ENCODE measurements at places on chromosomes 16 and 17.

DNA sequence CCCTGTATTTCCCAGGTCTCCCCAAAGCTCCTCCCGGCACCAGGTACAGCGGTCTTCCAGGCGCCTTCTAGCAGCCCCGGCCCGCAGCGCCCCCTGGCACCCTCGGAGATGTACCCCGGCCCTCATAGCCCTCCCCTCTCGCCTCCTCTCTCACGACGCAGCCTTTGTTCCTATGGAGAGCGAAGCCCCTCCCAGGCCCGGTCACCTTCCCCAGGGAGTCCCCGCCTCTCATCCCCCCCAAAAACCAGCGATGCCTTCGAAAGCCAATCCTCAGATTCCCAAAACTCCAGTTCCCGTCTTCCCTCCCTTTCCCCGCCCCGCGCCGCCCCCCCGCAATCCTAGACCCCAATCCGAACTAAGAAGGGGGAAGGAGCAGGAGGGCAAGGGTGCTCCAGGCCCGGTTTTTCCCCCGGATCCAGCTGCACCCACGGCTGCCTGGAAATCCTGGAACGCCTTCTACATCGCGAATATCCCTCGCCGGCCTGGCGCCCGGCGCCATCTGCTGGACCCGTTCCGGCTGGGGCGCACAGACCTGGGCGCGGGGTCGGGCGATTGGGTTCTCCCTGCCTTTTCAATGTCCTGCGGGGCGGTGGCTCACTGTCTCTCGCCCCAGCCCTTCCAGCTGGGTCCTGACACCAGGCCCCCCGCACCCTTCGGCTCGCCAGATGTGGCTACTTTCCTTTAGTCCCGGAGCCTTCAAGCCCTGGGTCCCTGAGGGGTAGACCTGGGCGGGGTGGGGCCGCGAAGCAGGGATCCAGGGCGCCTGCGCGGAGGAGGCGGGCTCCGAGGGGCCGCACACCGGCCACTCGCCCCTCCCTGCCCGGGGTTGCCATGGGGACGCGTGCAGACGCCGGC lies at the start of gene DNAH2:
Gene DNAH2 (plus strand): TSS at position 844 of the 855 bp plus-strand sequence. CDS start 1,991 bp downstream, outside the sequence.
- no peak for DNase-seq

- DNase-seq, result no peak
Observed at GRCh38 chr17:12979826-12980500, 37.9 kb downstream of the ELAC2 start.

- no peak for DNase-seq
Observed at GRCh38 chr17:1299552-1300370, 20.3 kb downstream of the TRARG1 start.

DNA sequence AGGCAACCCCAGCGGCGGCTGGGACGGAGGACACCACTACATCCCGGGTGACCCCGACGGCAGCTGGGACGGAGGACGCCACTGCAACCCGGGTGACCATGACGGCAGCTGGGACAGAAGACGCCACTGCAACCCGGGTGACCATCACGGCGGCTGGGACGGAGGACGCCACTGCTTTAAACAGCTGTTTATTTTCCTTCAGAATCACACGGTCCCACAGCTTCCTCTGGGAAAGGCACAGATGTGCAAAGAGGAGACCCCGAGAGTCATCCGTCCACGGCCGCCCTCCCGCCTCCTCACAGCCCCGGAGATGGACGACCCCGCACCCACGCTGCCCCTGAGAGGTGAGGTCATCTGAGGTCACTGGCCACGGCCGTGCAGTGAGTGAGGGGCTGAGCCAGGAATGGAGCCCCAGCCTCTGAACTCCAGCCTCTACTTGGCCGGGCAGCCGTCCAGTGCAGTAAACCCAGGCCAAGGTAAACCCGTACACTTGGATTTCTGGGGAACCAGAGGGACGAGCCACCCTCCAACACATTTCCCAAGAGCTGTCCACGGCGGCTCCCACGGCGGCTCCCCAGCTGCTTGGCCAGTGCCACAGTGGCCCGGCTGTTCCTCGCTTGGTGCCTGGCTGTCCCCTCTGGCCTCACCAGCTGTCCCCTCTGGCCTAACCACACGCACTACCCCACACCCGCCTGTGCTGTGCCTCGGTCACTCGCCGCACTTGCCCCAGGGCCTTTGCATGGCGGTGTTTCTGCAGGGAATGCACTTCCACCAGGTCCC lies 43.2 kb upstream of the PABPN1L start:
- no peak for DNase-seq

- DNase-seq, result no peak
Observed at GRCh38 chr17:41959336-41960095, 7.1 kb upstream of the CNP start.

GRCh38 chr17:29560316-29560715 lies 6.5 kb downstream of the ABHD15 start:
- DNase-seq, result no peak

DNA sequence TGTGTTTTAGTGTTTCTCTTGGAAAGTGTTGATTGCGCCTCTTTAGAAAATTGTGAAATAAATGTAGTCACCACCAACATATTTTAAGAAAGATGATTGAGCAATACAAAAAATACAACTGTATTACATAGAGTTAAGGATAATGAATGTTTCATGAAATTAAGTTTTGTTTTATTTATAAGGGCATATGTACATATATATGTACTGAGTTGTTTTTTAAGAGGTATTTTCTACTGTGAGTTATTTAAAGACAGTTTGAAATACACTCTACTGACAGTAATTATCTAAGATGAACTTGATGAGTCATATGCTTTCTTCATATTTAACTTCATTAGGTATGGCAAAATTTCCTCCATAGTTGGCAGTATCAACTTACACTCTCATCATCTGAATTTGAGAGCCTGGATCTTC lies 411.7 kb downstream of the HS3ST3B1 start:
- DNase-seq, result no peak

DNA sequence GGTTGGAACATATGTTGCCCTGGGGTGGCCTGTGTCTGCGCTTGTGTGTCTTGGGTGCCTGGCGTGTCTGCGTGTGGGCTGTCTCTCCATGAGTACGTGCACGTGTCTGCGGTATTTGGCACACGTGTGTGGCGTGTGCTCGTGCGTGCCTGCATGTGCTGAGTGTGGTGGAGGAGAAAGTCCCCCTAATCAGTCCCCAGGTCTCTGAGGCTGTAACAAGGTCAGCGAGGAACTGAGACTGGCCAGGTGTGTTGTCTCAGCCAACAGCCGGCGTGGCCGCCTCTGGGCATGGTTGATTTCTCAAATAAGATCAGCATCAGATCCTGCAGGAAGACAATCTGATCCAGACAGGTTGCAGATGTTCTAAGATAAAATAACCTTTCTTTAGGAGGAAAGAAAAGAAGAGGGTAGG lies 3.5 kb upstream of the CPNE7 start:
- no peak for DNase-seq

DNA sequence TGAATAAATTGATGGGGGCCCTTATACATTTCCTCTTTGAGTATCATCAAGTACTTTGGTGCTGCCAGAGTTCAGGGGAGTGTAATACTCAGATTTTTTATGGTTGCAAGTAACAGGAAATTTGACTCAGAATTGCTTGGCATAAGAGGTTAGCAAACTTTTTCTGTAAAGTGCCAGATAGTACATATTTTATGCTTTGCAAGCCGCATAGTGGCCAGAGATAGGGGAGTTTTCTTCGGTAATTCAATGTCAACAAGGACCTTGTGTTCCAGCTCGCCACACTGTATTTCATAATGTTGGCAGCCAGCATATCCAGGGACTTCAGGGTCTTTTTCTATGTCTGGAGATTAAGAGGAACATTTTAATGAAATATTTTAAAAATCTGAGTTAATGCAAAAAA lies 51.0 kb upstream of the MARCHF10 start:
- DNase-seq, result no peak

GRCh38 chr17:48740537-48740936 lies 12.0 kb upstream of the HOXB13 start:
- no peak for DNase-seq

- peak; percentile 24 for DNase-seq
Observed at GRCh38 chr16:85253084-85253941, 141.0 kb upstream of the CIBAR2 start.

- DNase-seq, result no peak
Observed at GRCh38 chr16:28140788-28141618, 70.8 kb downstream of the XPO6 start.

DNA sequence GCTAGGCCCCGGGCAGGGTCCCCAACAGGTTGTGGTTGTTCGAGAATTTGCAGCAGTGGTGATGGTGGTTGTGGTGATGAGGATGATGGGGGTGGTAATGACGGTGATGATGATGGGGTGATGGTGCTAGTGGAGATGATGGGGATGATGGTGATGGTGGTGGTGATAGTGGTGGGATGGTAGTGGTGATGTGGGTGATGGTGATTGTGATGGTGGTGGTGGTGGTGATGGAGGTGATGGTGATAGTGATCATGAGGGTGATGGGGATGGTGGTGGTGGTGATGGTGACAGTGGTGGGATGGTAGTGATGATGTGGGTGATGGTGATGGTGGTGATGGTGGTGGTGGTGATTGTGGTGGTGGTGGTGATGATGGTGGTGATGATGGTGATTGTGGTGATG lies 343.3 kb downstream of the SEC14L1 start:
- no peak for DNase-seq

DNA sequence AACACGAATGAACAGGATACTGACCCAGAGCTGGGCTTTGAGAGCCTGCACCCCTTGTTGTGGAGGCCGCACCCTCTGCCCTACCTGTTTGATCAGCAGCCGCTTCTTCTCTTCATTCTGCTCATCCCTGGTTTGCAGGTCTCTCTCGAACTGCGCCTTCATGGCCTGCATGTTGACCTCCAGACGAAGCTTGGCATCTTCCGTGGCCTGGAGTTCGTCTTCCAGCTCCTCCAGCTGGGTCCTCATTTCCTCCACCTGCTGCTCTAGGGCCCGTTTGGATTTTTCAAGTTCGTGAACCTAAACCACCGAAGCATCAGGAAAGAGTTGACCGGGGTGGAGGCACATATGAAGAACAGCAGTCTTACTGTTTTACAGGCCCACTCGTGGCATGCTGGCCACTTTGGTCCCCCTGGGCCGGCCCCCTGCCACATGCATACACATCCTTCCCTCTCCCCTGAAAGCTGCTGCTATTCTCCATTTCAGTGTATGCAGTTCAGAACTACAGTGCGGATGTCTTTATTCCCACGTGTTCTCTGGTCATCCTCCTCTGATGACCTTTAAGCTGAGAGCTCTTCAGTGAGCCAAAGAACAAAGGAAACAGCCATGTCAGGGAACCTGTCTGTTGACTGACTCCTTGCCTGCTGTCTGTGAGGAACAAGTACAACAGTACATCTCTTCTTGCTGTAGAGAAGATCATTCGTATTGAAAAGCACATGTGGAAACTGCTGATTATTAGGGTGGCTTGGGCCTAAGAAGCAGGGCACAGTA lies 54.8 kb downstream of the NDEL1 start:
- DNase-seq, result no peak

- DNase-seq, result no peak
Observed at GRCh38 chr17:48577946-48578615, at the start of gene HOXB4. Gene HOXB4, minus strand, starts transcription at chr17:48578350. Its CDS starts 31 bp downstream, at chr17:48578319.

DNA sequence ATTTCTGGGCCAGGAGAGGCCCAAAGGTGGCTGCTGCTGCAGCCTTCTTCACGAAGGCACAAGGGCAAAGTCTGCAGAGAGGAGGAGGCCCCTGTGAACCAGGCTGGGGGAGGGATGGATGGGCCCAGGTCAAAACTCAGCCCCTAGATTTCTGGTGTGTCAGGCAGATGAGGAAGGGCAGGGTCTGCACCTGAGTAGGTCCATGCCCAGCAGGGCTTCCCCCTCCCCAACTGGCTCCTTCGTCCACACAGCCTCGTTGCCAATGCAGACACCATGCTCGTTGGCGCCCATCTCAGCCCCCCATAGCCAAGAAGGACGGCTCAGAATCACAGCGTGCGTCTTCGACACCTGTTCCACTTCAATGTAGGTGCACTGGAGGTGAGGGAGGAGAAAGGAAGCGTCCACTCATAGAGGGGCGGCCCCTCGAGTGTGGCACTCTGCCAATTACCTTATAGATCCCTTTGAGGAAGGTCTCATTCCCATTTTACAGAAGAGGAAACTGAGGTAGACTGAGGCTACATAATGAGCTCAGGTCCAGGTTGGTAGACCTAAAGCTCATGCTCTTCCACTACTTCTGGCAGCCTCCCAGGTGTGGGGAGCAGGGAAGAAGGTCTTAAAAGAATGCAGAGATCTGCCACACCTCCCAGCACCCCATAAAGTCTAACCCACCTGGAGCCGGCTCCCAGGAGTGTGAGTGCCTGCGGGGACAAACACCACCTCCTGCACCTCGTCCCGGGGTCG lies 902 bp downstream of the SCRN2 start:
- no peak for DNase-seq

DNA sequence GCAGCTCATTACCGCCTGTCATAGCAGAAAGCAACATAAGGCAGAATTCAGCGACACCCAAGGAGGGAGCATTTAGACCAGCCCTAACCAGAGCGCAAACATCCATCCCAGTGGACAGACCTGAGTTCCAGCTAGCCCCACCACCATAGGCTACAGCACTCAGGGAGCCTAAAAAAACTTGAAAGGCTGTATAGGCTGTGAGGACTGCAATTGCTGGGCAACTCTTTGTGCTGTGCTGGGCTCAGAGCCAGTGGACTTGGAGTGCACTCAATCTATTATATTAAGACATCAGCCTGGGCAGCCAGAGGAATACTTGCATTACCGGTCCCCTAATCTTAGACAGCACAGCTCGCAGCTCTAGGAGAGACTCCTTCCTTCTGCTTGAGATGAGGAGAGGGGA lies 207.3 kb downstream of the KIF2B start:
- no peak for DNase-seq

- no peak for DNase-seq
Observed at GRCh38 chr17:32461853-32462617, 17.7 kb downstream of the PSMD11 start.

DNA sequence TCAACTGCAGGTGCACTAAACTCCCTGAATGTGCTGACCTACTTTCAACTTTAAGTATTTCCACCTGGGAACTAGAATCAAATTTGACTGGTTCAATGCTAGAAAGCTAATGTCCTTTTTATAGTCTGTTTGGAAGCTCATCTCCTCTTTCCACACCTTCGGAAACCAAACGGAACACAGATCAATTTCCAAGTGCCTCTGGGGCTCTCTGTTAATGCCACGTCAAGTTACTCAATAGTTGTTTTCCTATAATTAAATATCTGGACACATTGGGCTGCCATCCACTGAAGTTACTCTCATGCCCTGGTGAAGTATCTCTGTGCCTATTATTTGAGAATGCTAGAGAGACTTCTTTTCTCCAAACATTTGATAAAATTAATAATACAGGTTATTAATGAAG lies 29.7 kb downstream of the ABAT start:
- no peak for DNase-seq

DNA sequence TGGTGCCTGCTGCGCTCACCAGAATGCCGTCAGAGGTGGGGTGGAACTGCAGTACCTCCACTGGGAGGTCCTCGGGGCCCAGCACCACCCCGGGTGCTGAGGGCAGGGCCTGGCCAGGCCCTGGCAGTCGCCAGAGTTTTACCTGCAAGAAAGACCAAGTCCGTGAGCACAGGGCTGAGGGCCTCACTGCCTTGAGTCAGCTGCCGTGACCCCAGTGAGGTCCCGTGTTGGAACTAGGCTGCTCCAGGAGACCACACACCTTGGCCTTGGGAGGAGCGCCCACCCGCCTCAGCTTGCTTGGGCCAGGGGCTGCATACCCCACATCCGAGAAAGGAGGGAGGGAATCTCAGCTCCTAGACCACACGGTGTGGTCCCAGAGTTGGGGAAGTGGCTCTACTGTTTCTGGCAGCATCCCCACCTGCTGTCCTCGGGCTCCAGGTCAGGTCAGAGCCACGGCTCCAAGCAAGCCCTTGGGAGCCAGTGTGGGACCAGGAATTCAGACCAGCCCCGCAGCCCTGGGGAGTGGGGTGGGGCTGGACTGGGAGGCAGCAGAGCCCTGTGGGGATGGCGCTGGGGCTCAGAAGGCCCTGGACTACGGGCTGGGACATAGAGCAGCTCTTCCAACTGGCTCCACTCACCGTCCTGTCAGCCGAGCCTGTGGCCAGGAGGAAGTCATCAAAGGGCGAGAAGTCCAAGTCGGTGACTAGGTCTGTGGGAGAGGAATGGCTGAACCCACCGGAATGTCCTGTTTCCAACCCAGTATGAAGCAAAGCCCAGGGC lies 8.7 kb downstream of the CORO7 start:
- DNase-seq, result no peak
